ENCODE measurements at places on chromosomes 3 and 15. TPM values are rescaled to one million over a fixed set of nuclear protein-coding genes. Genes with fewer than 3 reads are reported as not detected.

Gene STXBP5L
- 0.05 TPM for total RNA-seq

Gene AMOTL2
- total RNA-seq: 146 TPM

Gene GCNT3
- total RNA-seq: not detected

Gene SLC28A2
- total RNA-seq: 0.23 TPM

Gene PLSCR4
- 3.5 TPM for total RNA-seq

Gene SNTN
- total RNA-seq: not detected

Gene CP
- 5.8 TPM for total RNA-seq

Gene CHRD
- 1.4 TPM for total RNA-seq

Gene ESYT3
- total RNA-seq: 2.6 TPM

Gene PCBP4
- 58.0 TPM for total RNA-seq

Gene ZDHHC23
- 23.6 TPM for total RNA-seq

Gene LRRC34
- 1.2 TPM for total RNA-seq

Gene GHSR
- total RNA-seq: not detected

Gene OCA2
- total RNA-seq: 0.13 TPM

Gene IDH2
- total RNA-seq: 197 TPM

Gene MYEF2
- total RNA-seq: 71.3 TPM

Gene RPP25
- 40.1 TPM for total RNA-seq

Gene SETD2
- 32.6 TPM for total RNA-seq

Gene GHRL
- total RNA-seq: not detected

Gene LARP6
- total RNA-seq: 66.3 TPM

Gene CLDN1
- total RNA-seq: 30.9 TPM

Gene CFAP100
- not detected for total RNA-seq

Gene SNUPN
- 52.1 TPM for total RNA-seq

Gene VPS8
- 72.3 TPM for total RNA-seq

Gene KCNAB1
- not detected for total RNA-seq

Gene STRIT1
- not detected for total RNA-seq

Gene CCR2
- not detected for total RNA-seq

Gene GOLGA8T
- total RNA-seq: not detected

Gene ITPKA
- total RNA-seq: 6.3 TPM

Gene THBS1
- total RNA-seq: 61.9 TPM

Gene DUOXA2
- total RNA-seq: not detected

Gene RLBP1
- total RNA-seq: not detected

Gene CHL1
- total RNA-seq: not detected

Gene FBXO40
- not detected for total RNA-seq

Gene GPR149
- total RNA-seq: not detected

Gene C2CD4A
- total RNA-seq: 0.15 TPM

Gene GOLGA6L4
- total RNA-seq: 2.7 TPM

Gene ZNF592
- 34.2 TPM for total RNA-seq

Gene ATP13A5
- total RNA-seq: not detected

Gene STAB1
- total RNA-seq: 0.39 TPM

Gene MSL2
- total RNA-seq: 35.6 TPM

Gene TNNC1
- total RNA-seq: 5.2 TPM

Gene C3orf85
- not detected for total RNA-seq

Gene ZNF280D
- total RNA-seq: 21.5 TPM

Gene CCR4
- 0.10 TPM for total RNA-seq

Gene HDGFL3
- 34.1 TPM for total RNA-seq

Data from Panc1 (cell line).